Urinary bladder (tissue), 4 donors: ENCODE measurements at places on chromosomes 5 and 9. TPM values are rescaled to one million over a fixed set of nuclear protein-coding genes. Genes with fewer than 3 reads are reported as not detected.
A peak's percentile ranks its signal among the peaks of the same experiment; 100 is the strongest.

The OCLN gene
- 3.0 TPM for polyA plus RNA-seq

DNA sequence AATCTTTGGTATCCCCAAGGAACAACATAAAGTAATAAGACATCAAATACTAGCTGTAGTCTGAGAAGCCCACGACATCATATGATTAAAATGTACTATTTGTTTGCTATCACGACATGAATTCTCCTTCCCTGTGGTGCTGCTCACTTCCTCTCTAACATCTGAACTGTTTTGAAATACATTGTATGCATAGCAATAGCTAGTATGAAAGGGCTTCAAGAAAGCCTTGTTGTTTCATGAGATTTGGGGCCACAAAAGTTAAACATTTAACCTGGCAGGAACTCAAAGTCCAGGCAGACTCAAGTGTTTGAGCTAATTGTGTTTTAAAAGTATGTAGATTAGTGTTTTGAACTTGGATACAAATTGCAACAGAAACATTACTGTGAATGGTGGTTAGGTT, 237.4 kb upstream of the PTGER4 start:
- DNase-seq: no peak

- no peak for DNase-seq
Measured at GRCh38 chr5:135026645-135027265, 7.3 kb downstream of the PITX1 start.

GRCh38 chr5:135091286-135091685, 57.3 kb upstream of the PITX1 start:
- no peak for DNase-seq

DNA sequence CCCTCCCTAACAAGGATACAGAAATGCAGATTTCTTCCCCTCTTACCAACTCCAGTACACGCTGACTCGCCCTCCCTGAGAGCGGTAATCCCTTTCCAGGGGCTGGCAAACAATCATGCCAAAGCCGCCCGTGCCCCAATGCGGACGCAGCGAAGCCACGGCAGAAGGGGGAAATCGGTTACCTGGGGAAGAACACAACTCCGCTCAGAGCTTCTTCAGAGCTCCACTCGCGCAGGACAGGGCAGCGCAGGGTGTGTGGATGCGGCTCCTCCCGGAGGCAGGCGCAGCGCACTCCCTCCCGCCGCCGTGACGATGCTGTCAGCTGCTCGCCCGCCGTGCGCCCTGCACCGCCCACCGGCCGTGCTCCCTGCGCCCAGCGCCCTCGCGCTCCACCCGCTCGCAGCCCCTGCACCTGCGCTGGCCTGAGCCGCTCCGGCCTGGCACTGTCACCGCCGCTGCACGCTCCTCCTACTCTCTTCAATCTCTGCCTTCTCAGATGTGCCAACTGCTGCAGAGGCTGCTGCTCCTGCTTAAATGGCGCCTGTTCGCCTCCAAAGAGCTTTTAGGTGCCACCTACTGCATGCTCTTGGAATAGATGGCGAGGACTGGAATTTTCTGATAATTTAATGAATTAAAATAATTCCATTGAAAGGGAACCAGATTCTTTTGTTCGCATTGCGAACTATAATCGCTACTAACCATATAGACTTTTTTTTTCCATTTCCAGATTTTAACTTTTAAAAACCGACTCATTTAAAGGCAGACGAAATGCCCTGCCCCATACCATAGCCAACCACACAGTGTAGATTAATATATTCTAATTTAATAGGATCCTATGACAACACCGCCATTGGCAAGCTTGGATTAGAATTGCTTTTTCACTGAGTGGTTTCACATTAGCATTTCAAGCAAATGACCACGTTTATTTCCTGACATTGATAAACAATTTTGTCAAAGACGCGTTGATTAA, at the start of gene DIRAS2:
DIRAS2 (minus strand) TSS at position 255 of the 970 bp plus-strand sequence. CDS start 28,997 bp downstream, outside the sequence.
- DNase-seq: peak; percentile 29

GRCh38 chr9:120286530-120286929, 293.4 kb downstream of the CDK5RAP2 start:
- no peak for DNase-seq

The SLC1A3 gene
- polyA plus RNA-seq: 15.7 TPM

The CSNK1G3 gene
- polyA plus RNA-seq: 12.9 TPM

GRCh38 chr9:33287087-33287490, 3.2 kb upstream of the NFX1 start:
- no peak for DNase-seq

The FSTL4 gene
- polyA plus RNA-seq: 4.0 TPM

- DNase-seq: no peak
Measured at GRCh38 chr5:119726544-119726943, 97.2 kb downstream of the FAM170A start.

DNA sequence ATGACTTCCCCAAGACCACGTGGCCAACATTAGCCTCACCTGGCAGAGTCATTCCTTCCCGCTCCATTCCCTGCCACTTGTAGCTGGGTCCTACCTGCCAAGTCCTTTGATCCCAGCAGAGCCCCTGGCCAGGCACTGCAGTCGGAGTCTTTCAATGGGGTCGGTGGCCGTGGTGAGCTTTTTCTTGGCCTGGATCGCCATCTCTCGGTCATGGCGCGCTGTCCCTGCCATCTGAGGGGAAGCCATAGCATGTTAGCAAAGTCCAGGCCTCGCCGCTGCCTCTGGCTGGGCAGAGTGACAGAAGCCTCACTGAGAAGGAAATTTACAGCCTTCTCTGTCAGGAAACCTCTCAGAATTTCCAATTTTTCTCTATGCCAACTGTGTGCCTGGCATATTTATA, 17.5 kb downstream of the CAPSL start:
- DNase-seq: no peak

GRCh38 chr9:77475641-77476473, 172.3 kb downstream of the GNA14 start:
- no peak for DNase-seq

The DDX4 gene
- polyA plus RNA-seq: not detected

The ANKDD1B gene
- 0.41 TPM for polyA plus RNA-seq

- no peak for DNase-seq
Measured at GRCh38 chr9:131649646-131650045, 90.2 kb downstream of the RAPGEF1 start.

DNA sequence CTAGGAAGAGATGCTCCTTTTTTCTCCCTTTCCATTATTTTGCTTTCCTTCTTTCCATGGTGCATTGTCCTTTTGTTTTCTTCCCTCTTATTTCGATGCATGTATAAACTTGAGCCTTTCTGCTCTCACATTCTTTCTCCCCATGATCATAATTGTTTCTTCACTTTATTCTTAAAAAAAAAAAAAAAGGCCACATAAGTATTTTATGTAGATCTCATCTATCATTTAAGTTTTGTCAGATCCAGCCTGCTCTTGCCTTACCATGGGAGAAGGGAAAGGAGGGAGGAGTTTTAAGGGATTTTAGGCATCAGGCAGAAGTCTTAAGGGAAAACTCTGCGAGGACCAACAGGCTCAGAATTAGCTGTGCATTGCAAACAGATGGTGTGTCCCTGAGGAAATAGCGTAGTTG, 11.1 kb downstream of the TGFBR1 start:
- no peak for DNase-seq

DNA sequence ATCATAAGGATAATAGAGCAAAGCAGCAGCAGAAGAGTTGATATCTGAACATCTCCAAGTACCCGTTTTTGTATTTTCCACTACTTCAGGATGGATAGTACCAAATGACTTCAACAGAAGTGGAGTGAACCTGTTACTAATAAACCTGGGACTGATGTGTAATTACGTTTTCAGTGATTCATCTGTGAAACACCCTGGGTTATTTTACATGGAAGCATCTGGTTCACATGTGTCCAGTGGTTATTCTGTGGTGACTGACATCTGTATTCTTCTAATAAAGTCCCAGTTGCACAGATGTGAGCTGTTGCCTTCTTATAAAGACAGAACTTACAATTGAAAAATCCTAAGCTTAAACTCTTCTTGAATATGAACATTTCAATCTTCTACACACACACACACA, 139.7 kb upstream of the VCAN start:
- no peak for DNase-seq

DNA sequence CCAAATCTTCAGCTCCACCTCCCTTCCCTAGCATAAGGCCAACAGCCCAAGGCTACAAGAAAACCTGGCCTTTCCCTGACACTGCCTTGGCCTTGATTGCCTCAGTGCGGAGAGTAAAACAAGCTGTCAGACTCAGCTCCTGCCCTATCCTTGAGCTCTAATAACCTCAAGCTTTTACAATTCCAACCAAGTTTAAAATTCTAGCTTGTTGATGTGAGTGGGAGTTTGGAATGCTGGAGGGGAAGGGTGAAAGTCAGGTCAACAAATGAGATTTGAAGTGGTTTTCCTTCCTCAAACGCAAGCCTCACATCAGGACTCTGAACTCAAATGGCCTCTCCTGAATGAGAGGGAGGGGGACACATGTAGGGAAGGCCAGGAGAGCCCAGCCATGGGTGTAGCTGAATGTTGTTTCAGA, 197.0 kb upstream of the VLDLR start:
- DNase-seq: peak; percentile 29

The GGTA1 gene
- 5.1 TPM for polyA plus RNA-seq

DNA sequence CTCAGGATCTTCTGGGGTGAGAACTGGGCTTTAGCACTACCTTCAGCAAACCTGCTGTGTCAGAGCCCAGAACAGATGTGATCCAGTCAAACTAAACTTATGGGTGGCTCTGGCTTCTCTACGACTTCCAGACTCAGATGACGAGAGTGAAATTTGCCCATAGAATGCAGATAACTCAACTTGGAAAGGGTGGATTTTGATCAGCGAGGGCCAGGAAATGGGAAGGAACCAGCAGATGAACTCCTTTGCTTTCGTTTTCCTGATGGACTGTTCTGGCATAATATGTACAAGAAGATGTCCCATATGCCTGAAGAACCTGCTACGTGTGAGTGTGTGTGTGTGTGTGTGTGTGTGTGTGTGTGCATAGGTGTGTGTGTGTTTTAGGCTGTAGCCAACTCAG, 132.0 kb upstream of the MOCS2 start:
- no peak for DNase-seq

DNA sequence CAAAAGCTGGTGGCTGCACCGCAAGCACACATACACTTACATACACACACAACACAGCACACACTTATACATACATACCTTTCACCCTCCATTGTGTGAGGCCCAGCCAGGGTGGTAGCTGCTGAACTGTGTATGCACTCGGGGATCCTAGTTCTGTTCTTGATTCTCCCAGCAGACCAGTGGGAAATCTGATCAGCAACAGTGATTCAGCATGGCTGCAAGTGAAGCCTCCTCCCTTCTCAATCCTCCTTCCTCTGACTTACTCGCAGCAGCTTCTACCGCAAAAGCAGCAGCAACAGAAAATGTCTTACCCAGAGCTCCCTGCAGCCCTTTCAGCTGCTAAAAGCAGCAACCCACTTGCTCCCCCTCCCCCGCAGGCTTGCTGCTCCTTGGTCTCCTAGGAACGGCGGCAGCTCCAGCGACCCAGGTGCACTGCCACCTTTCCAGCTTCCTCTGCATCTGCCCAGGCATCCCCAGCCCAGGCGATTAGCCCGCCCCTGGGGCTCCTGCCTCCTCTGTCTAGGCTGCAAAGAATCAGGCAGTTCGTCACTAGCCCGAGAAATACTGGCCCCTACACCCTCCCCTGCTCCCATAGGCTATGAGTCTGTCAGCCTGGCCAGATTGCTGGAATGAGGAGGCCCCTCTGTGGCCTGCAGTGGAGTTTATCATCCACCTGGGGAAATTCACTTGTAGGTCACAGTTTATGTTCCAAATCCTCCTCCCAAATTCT, at the start of gene KLHL3:
KLHL3 (minus strand) TSS at position 535 of the 730 bp plus-strand sequence; CDS start at position 92, 443 bp downstream.
- DNase-seq: no peak

The CD74 gene
- 554 TPM for polyA plus RNA-seq

DNA sequence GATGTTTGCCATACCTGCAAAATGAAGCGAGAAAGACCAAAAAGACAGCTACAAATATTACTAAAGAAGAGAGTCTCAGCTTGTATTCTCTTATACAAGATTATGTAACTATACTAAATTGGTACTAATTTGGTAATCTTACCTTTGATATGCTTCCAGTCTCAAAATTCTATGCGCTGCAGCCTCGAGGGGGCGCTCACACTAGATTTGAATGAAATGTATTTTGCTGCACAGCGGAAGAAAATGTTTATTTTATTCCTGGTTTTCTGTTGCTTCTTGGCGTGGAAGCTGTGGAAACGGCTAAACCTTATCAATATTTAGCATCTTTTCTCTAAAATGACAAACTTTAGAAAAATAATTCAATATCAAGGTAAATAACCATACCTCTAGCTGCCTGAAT, 267.0 kb upstream of the NUDT12 start:
- DNase-seq: no peak

GRCh38 chr5:72561148-72561972, 54.1 kb upstream of the ZNF366 start:
- DNase-seq: no peak

GRCh38 chr9:107210775-107211174, 72.3 kb upstream of the RAD23B start:
- DNase-seq: no peak

The PCDH1 gene
- polyA plus RNA-seq: 22.5 TPM

- no peak for DNase-seq
Measured at GRCh38 chr5:131109540-131110255, 55.4 kb downstream of the HINT1 start.

GRCh38 chr9:37706290-37706689, 47.3 kb upstream of the TRMT10B start:
- no peak for DNase-seq

The TTC16 gene
- not detected for polyA plus RNA-seq

- DNase-seq: no peak
Measured at GRCh38 chr9:82882748-82883147, 180.2 kb downstream of the RASEF start.

The SEMA5A gene
- polyA plus RNA-seq: 4.2 TPM

The SAXO1 gene
- 0.03 TPM for polyA plus RNA-seq

The ROR2 gene
- polyA plus RNA-seq: 33.7 TPM

- no peak for DNase-seq
Measured at GRCh38 chr5:150329038-150329437, 26.3 kb upstream of the ARSI start.
